ENCODE measurements at places on chromosomes 16 and 17. TPM values are rescaled to one million over a fixed set of nuclear protein-coding genes. Genes with fewer than 3 reads are reported as not detected.

Gene SCGB1C2
- not detected for polyA plus RNA-seq

Gene PRSS36
- 8.2 TPM for polyA plus RNA-seq

Gene SULT1A2
- polyA plus RNA-seq = 2.1 TPM

DNA sequence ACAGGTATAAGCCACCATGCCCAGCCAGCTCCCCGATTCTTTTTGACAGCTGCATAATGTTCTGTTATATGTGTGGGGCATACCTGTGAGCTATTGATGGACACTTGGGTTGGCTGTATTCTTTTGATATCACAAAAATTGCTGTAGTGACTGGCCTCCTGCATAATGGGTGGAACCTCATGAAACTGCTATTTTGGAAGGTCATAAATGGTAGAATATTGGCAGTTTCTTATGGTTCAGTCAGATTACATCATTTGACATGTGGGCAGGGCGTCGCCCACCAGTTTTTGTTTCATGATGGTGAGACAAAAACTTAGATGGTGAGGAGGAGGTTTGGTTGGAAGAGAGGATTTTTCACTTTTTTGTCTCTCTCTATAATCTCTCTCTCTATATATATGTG lies 26.7 kb upstream of the POLR3E start:
- no peak for DNase-seq

DNA sequence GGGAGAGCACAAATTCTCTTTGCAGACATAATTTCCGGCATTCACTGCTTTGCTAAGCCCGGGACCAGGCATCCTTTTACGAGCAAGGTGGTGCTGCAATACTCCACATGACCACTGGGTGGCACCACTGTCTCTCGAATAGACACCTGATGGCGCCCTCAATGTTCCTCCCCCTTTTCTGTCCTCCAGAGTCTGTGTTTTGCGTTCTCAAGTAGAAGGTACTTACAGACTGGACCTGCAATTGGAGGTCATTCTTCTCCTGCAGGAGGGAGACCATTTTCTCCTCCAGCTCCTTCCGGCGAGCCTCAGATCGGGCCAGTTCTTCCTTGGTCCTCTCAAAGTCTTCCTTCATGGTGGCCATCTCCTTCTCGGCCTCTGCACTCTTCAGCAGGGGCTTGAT lies 45.2 kb downstream of the MYH13 start:
- DNase-seq = peak; percentile 73

GRCh38 chr16:65172356-65172755 lies 50.5 kb upstream of the CDH11 start:
- DNase-seq = no peak

DNA sequence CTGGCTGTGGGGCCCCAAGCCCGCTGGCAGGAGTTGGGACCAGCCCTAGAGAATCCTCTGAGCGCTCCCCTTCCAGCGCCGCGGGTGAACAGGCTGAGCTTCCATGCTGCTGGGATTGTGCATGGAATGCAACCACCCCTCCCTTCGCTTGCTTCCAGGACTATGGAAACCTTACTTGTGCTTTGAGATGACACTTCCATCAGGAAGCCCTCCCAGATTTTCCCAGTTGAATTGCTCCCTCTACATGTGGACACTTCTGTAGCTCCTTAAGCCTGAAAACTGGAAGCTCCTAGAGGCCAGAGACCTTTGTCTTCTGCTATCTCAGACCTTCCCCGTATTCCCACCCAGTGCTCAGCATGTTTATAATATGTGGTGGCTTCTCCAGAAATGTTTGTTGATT lies 213.2 kb upstream of the RPL38 start:
- DNase-seq = no peak

DNA sequence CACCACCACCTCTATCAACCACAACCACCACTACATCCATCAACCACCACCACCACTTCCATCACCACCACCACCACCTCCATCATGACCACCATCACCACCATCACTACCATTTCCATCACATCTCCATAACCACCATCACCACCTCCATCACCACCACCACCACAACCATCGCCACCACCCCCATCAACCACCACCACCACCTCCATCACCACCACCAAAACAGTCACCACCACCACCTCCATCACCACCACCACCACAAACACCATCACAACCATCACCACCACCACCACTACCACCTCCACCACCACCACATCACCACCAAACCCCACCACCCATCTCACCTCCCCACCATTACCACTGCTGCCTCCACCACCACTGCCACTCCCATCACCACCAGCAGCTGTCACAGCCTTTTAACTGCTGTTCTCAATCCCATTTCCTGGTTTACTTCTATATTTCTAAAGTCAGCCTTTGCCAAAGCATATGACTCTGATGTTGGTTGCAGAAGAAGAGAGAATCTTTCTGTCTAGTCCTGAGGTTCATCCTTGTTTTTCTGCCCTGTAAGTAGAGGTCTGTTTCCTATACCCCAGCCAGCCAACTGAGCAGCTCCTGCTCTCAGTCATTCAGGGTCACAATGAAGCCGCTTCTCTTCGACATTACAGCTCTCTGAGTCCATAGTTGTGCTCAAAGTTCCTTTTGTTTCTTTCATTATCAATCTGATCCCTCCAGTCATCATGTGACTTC lies 14.0 kb downstream of the MARCHF10 start:
- DNase-seq = peak; percentile 25

- DNase-seq = peak; percentile 54
These were observed 13.6 kb downstream of the CEP20 start for GRCh38 chr16:15874745-15875314.

DNA sequence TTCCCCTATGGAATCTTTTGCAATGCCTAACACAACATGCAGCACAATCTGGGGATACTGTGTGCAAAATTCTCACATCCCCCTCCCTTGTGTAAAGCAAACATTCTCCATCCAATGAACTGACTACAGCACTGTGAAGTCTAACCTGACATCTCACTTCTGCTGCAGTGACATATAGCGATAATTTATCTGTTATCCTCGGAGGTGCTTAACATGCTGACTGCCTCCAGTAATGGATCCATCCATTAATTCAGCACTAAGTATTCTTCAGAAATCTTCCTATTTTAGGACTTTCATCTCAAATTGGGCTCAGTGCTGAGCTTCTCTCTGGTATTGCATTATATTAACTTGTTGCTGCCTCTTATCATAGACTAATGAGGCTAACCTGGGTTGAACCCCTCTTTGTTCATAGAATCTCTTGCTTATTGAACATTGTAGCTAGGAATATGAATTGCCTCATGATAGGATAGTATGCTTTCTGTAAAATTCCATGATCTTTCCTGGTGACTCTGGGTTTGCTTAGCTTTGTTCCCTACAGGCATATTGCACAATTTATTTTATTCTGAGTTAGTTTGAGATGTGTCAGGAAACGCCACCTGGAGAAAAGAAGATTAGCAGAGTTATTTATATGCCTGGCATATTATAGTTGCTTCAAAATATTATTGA lies 187.9 kb downstream of the CNTNAP4 start:
- DNase-seq = no peak

DNA sequence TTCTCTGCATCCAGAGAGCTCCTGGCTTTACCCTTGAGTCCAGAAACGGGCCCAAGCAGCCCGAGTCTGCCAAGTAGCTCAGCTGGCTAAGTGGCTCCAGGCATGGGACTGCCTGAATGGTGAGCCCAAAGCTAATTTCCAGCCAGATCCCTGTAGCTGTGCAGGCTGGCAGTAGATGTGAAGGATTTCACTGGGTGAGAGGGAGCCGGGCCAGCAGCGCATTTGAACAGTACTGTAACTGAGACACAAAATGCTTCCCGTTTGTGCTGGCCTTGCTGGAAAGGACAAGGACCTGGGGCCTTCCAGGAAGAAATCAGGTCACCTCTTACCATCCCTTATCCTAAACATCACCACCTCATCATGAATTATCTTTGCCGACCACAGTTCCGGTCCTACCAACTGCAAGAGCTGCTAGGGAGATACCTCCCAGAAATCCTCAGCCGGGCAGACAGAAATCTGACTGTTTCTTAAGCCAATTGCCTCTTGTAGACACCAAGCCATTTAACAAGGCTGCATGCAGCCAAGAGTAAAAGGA lies 3.7 kb downstream of the TIMP2 start:
- DNase-seq = peak; percentile 76

DNA sequence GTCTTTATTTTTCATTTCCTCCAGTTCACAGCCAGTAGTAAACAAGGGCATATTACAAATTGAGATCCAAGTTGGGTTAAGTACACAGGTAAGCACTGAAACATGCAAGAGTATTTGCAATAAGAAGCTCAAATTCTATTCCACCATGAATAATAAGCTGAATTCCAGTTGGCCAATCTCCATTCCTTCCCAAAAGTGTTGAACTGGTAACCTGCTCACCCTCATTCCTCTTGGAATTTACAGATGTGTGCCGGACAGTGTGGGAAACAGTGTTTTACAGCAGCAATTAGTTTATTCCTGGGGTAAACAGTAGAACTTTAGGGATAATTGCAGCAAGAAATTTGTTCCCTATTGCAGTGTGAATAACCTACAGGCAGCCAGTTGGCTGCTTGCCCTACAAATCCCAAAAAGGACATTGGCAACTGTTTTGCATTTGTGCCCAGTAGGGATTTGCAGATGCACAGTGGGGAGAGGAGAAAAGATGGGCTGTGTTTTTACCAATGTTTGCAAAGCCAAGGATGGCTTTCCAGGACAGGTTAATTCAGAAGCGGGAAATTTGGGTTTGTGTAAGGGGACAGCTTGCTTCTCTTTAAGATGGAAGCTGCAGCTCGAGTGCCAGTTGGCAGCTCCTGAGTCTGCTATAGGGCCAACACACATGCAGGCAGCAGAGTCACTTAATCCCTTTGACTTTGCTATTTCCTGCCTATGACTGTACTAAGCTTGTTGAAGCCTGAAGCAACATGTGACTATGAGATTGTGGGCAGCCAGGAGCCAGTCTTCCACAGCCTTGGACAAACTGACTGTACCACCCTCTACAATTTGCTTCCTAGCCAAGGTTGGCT lies 318.9 kb downstream of the MAP2K6 start:
- DNase-seq = peak; percentile 28

- DNase-seq = peak; percentile 58
These were observed 173.6 kb downstream of the IRF8 start for GRCh38 chr16:86072328-86073102.

DNA sequence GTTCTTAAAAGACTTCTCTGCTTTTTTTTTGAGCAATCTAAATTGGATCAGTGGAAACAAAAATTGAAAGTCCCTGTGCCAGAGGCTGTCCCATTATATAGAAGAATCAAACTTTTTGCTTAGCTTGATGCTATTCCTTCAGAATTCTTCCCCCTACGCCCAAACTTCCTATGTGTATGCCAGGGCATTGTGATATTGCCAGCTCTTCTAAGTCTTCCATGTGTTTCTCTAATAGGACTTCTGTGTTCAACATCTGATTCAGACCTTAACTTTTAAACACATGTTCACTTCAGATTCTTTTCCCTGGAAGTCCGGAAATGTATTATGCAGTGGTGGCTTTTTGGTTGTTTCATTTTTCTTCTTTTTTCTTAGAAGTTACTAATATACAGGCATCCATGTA lies 18.7 kb downstream of the PTRH2 start:
- DNase-seq = no peak

GRCh38 chr17:9587969-9588656 lies 11.7 kb downstream of the CFAP52 start:
- DNase-seq = no peak

GRCh38 chr16:61871837-61872777 lies 164.1 kb downstream of the CDH8 start:
- no peak for DNase-seq

DNA sequence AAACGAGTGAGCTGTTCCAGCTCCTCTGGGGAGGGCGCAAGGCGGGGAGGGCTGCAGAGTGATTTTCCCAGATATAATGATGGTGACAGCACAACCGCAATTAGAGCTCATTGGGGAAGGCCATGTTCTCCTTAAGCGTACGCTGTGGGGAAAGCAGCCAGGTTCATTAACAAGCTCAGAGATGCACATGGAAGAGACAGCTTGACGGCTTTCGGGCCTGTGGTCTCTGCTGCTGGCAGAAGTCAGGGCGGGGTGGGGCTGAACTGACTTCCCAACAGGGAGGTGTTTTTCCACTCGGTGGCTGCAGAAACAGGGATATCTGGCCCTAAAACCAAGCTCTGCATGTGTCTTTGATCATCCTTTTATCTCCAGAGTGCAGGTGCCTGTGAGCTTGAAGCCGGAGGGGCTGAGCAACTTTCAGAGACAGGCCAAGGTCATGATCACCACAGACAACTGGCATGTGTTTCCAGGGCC lies 24.0 kb upstream of the CACNG1 start:
- DNase-seq = no peak

DNA sequence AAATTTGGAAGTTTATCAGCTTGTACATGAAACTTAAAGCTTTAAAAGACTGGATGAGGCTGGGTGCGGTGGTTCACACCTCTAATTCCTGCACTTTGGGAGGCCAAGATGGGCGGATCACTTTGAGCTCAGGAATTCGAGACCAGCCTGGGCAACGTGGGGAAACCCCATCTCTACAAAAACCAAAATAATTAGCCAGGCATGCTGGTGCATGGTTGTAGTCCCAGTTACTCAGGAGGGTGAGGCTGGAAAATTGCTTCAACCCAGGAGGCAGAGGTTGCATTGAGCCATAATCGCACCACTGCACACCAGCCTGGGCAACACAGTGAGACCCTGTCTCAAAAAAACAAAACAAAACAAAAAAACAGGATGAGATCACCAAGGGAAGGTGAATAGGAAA lies 209.5 kb downstream of the AATF start:
- no peak for DNase-seq

DNA sequence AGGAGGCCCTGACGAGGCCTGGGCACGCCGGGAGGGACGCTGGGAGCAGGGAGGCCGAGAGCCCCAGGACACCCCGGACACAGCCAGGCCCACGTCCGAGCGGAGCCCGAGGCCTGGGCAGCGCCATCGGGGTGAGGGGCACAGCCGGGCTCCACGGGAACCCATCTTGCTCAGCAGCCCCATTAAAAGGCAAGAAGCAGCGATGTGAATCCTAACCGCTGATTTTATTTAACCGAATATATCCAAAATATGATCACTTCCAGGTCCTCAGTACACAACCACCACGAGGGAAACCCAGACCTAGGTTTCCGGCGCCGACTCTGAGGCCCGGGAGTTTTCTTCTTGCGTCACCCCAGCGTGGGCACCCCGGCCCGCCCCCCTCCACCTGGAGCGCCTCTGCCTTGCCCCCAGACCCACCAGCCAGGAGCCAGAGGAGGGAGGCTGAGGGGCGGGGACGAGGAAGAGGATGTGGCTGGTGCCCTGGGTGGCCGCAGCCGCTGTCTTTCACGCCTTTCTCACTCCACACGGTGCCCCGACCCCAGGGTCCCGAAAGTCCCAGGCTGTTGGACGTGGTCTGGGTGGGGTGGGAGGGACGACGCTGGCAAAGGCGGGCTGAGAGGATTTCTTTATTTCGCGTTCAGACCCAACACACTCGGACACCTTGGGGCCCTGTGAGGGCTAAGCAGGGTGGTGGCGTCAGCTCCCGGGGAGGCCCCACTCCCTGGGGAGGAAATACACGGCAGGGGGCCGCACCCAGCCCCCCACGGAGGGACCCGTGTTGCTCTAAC lies 568 bp upstream of the CCDC154 start:
- DNase-seq = no peak
